Kidney (tissue), 22 donors: ENCODE measurements at places on chromosomes 3 and 15. TPM values are rescaled to one million over a fixed set of nuclear protein-coding genes. Genes with fewer than 3 reads are reported as not detected.

LRRIQ4 gene
- total RNA-seq = not detected

AP4E1 gene
- total RNA-seq = 9.8 TPM

ZKSCAN7 gene
- total RNA-seq = 7.9 TPM

CYP1A2 gene
- not detected for total RNA-seq

UCN2 gene
- not detected for total RNA-seq

- no peaks in the 10 kb centered on the region for H3K27me3 ChIP-seq
- no peaks in the 10 kb centered on the region for H3K36me3 ChIP-seq
- no peaks in the 10 kb centered on the region for H3K4me1 ChIP-seq
- H3K4me3 ChIP-seq = no peak overlapping the region
- no peak overlapping the region for H3K27ac ChIP-seq
These were observed 11.4 kb upstream of the HTR3E start for GRCh38 chr3:184085389-184085852.

DNA sequence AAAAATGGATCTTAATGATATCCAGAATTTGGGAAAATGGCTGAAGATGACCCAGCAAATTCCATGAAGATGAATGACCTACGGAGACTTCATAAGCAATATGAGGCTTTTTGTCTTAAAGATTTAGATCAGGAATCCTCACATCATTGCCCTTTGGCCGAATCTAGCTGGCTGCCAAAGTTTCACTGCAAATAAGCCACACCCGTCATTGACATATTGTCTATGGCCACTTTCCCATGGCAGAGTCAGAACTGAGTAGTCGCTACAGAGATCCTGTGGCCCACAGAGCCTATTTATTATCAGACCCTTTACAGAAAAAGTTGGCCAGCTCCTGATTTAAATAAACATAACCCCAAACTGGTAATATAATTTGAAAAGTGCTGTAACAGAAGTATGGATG lies 307.4 kb upstream of the RARB start:
- no peaks in the 10 kb centered on the region for H3K36me3 ChIP-seq
- no peak overlapping the region for H3K27ac ChIP-seq
- H3K27me3 ChIP-seq = no peaks in the 10 kb centered on the region
- DNase-seq = no peak
- H3K4me1 ChIP-seq = no peaks in the 10 kb centered on the region
- no peak overlapping the region for H3K4me3 ChIP-seq

DNA sequence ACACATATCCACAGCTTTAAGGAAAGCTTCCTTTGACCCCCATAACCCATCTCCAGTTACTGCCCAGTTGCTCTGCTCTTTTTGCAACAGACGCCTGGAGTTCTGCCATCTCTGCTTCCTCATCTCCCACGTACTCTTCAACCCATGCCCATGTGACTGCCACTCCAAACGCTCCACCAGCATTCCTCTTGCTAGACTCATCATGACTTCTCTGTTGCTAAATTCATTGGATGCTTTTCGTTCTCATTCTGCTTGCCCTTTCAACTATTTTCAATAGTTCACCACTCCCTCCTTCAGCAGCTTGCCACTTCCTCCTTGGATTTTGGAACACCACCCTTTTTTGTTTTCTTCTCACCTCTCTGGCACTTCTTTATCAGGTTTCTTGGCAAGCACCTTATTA lies 2.7 kb upstream of the KNSTRN start:
- H3K4me1 ChIP-seq = no peaks in the 10 kb centered on the region
- no peak overlapping the region for H3K4me3 ChIP-seq
- H3K27me3 ChIP-seq = no peaks in the 10 kb centered on the region
- H3K36me3 ChIP-seq = no peaks in the 10 kb centered on the region
- no peak overlapping the region for H3K27ac ChIP-seq
